CMK (cell line): ENCODE measurements at places on chromosomes 6 and 20.

DNA sequence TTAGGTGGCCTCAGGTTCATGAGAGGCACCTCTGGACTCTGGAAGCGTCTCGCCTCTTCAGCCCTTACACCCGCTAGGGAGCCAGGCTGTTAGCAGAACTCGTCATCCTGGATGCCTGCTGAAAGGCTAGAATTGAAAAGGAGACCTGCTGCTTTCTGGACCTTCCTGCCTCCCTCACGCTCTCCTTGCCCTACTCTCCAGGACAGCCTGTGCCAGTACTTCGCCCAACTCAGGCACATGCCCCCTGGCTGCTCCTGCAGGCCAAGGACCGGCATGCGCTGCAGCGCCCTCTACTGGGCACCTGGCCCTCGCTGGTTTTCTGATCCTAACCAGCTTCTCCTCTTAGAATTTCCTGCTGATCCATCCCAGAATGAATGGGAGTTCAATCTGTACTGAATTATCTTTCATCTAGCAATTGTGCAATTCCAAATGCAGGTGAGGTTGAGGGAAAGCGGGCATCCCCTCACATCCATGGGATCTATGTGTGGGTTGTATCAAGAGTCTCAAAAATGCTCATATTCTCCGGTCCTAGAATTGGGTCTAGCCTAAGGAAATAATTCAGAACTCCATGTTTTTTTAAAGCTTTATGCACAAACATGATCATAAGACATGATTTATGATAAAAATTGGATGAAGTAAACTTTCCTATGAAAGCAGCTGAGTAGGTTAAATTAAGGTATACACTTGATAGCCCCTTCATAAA is 78.0 kb downstream of the PTPN1 start:
- DNase-seq = peak; percentile 45

DNA sequence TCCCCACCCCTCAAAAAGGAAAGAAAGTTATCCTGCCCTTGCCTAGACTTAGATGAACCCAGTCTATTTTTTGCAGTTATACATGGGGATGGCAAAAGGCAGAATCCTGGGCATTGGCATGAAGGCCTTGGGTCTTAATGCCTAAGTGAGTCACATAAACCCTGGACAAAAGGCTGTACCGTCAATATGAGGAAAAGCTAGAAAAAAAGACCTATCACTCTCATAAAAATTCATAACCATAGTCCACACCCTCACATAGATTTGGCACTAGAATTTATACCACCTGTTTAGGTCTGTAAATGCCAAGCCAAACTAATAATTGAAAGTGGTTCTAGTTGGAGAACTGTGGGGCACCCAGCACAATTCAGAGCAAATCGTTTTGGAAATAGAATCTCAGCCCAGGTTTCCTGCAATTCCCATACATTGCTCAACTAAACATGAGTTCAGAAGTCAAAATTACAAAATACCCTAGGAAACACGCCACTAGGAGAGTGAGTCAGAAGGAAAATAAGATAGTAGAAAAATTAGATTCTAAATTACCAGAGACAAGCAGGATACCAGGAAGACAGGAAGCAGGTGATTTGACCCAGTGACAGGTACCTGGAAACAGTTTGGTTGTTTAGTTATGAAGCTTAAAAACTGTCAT is 70.4 kb upstream of the FUCA2 start:
- DNase-seq = no peak

- DNase-seq = no peak
Observed at GRCh38 chr20:15582146-15582760, 991.0 kb downstream of the KIF16B start.

GRCh38 chr6:113953346-113953745 is 17.6 kb downstream of the HDAC2 start:
- DNase-seq = no peak

DNA sequence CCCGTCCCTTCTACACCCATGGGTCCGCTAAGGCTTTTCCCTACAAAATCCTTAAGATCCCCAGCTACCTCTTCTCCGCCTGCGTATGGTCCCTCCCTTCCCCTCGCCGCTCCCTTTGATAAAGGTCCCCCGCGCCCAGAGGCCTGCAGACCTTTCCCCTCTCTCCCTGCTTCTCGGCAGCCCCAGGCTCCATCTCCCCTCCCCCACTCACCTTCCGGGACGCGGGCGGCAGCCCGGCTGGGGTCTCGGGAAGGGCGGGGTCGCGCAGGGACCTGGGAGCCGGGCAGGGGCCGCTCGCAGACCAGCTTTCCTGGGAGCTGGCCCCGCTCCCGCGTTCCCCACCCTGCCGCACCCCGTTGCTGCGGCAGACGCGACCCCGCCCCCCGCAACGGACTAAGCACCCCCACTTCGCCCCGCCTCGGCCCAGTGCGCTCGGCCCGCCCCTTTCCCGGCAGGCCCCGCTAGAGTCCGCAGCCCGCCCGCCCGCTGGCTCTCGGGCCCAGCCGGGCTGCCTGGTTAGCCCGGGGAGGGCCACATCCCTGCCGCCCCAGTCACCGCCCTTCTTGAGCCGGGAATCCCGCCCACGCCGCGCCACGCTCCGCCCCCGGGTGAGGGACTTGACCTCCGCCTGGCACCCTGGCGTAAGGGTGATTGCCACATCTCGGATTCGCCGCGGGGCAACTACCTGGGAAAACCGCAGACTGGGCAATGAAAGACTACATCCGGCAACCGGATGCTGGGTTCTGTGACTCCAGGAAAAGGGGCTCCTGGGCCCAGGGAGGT is at the start of gene FLOT1:
Gene FLOT1, minus strand, starts transcription at position 372 of the 783 bp plus-strand sequence. CDS start 498 bp downstream, outside the sequence.
- DNase-seq = peak; percentile 89
